Stimulated activated CD8-positive, alpha-beta memory T cell treated with anti-CD3 and anti-CD28 coated beads, Interleukin-7, amount 100 ng/mL, for 4 hours (primary cell): ENCODE measurements at places on chromosomes 4 and X.

- no peak for DNase-seq
Observed at GRCh38 chr4:116058129-116058528, 944.7 kb upstream of the NDST4 start.

GRCh38 chr4:127622921-127623796 lies 9.6 kb upstream of the INTU start:
- DNase-seq: no peak

GRCh38 chr4:67342291-67342690 lies 203.0 kb downstream of the CENPC start:
- no peak for DNase-seq

GRCh38 chr4:138982754-138983153 lies 32.8 kb upstream of the NOCT start:
- no peak for DNase-seq

GRCh38 chr4:7819446-7819845 lies 120.2 kb downstream of the AFAP1 start:
- DNase-seq: no peak

- no peak for DNase-seq
Observed at GRCh38 chrX:131366407-131366806, 77.3 kb upstream of the IGSF1 start.

DNA sequence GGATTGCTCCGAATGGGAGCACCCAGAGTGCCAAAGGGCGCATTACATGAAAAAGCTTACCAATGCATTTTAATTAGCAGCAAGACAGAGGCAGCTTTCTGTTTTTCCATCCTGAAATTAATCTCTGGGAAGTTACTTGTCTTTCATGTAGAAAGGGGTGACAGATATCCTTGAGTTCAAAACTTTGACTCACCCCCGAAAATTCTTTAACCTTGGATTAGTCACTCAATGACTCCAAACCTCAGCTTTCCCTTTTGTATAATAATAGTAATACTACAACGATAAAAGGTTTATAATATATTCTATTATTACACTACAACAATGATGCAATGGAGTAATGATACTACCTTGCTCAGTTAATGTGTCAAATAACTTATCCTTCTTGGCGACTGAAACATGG lies 126.3 kb downstream of the ADAMTS3 start:
- DNase-seq: no peak

- no peak for DNase-seq
Observed at GRCh38 chrX:129557844-129558480, 17.9 kb downstream of the OCRL start.

DNA sequence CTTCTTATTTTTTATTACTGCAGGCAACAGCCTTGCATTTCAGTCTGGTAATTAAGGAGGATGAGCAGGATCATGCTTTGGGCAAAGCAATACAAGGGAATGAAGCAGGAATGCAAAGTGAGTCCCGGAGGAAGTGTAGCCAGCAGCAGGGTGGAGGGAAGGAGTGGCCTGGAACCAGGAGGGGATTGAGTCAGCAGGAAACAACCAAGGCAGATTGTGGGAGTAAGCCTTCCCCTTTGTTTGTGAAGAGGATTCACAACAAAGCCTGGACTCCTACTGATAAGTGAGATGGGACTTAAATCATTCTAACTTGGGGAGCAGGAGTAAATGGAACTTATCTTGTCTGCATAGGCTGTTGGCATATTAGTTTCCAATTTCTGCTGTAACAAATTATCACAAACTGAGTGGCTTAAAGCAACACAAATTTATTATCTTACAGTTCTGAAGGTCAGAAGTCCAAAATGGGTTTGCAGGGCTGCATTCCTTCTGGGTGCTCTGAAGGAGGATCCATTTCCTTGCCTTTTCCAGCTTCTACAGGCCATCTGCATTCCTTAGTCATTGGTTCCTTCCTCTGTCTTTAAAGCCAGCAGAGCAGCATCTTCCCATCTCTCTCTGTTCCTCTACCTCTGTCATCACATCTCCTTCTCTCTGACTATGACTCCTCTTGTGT lies 93.2 kb upstream of the AP1S2 start:
- no peak for DNase-seq

- DNase-seq: no peak
Observed at GRCh38 chrX:1767026-1767425, 152.2 kb downstream of the ASMT start.

DNA sequence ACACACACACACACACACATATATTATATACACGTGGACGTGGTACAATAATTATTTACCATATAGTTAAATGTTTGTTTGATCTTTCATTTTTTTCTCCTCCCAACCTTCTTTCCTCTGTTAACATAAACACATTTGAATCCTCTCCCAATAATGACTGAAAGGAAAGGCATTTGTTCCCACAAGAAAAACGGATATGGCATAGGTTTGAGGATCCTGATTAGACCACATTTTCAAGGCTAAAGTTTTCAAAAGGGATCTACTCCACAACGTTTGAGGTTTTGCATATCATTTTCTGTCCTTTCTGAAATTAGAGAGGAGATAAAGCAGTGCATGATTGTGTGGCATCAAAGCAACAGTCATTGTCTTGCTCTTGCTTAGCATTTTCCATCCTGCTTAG lies 1883.4 kb downstream of the STIM2 start:
- DNase-seq: no peak

DNA sequence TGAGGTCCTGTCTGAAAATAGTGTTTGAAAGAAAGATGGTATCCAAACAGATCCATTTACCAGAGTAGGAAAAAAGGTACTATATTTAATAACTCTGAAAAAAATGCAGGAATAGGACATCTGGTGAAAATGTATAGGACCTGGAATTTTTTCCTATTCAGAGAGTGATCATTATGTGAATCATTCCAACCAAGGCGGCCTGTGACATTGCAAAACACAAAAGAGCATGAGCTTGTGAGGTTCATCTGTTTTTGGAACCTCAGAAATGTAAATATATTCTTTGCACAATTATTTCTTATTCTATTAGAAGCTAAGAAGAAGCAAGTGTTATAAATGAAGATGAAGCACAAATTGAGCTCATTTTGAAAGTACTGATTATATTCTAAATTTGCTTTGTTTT lies 2.0 kb downstream of the C4orf51 start:
- DNase-seq: no peak

GRCh38 chrX:45710081-45710801 lies 509.6 kb upstream of the DIPK2B start:
- peak; percentile 8 for DNase-seq

- no peak for DNase-seq
Observed at GRCh38 chr4:150072906-150073714, 5.1 kb upstream of the DCLK2 start.

DNA sequence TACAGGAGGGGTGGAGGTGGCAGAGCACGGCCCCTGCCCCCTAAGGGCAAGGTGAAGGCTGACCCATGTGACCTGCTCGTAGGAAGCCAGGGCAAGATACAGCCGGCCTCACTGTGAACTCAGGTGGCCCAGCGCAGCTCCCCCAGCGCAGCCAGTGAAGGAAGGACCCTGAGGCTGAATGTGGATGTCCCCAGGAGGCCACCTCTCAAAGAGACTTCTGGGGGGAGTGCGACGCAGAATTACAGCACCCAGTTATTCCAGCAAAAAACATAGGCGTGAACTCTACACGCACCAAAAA lies 52.6 kb downstream of the ZFYVE28 start:
- no peak for DNase-seq

DNA sequence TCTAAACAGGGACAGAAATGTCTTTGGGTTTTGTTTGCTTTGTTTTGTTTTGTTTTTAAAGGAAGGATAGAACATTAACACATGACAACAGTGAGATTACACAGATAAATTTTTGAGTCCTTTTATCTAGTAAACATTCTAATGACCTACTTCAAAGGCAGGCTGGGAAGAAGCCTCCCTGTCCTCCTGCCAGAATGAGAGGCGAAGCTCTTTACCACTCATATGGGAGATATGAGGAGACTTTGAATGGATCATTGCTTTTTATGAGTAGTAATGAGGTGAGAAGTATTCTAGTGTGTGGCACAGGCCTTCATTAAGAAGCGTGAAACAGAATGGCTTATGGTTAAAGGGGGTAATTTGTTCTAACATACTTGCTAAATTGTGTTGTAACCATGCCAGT lies 172.0 kb downstream of the FBXO8 start:
- no peak for DNase-seq

GRCh38 chr4:28232951-28233350 lies 1372.3 kb downstream of the STIM2 start:
- no peak for DNase-seq

GRCh38 chr4:76147454-76148141 lies 599 bp downstream of the NUP54 start:
- peak; percentile 12 for DNase-seq

- DNase-seq: no peak
Observed at GRCh38 chrX:125681507-125681906, 361.8 kb downstream of the TEX13C start.

DNA sequence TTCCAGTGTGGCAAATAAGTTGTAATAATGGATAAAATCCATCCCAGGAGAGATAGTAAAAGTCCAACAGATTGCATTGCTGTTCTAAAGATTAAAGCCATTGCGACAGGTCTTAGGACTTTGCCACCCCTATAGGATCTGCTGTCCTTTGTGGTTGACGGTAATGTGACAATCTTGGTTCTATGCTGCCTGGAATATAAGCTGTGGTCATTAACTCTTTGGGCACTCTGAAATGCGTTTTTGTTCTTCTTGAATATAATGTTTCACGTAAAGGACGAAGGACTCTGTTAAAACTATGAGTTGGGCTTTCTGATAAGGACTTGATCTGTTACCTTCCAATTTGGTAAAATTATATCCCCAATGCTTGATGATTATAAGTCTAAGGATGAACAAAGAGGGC lies at the start of gene CLDN24:
TSS of gene CLDN24 (minus strand) at position 101 of the 400 bp plus-strand sequence. CDS start at position 101, 0 bp downstream.
- no peak for DNase-seq

GRCh38 chrX:38277136-38277535 lies 50.2 kb downstream of the RPGR start:
- no peak for DNase-seq

GRCh38 chr4:119139822-119140252 lies 4.2 kb downstream of the MYOZ2 start:
- no peak for DNase-seq

GRCh38 chrX:38313190-38313589 lies 14.1 kb downstream of the RPGR start:
- no peak for DNase-seq

- DNase-seq: no peak
Observed at GRCh38 chrX:98795636-98796035, 1614.4 kb downstream of the PCDH19 start.

- DNase-seq: no peak
Observed at GRCh38 chrX:9291629-9292028, 173.2 kb upstream of the TBL1X start.

DNA sequence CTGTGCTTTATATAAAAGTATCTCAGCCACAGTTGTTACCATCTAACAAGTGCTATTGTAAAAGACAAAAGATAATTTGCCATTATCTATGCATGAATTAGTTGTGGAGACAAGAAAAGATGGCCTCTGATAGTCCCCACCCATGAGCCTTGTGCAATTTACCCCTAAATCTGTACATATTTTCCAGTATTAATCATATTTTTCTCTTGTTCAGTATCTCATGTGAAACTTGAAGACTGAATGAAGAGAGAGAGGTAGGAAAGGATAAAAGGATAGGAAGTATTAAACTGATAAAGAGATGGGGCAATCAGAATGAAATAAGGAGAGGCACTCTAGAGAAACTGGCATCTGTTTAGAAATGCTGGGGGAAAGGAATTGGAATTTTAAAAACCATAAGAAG lies 3.7 kb downstream of the MYOZ2 start:
- DNase-seq: no peak

DNA sequence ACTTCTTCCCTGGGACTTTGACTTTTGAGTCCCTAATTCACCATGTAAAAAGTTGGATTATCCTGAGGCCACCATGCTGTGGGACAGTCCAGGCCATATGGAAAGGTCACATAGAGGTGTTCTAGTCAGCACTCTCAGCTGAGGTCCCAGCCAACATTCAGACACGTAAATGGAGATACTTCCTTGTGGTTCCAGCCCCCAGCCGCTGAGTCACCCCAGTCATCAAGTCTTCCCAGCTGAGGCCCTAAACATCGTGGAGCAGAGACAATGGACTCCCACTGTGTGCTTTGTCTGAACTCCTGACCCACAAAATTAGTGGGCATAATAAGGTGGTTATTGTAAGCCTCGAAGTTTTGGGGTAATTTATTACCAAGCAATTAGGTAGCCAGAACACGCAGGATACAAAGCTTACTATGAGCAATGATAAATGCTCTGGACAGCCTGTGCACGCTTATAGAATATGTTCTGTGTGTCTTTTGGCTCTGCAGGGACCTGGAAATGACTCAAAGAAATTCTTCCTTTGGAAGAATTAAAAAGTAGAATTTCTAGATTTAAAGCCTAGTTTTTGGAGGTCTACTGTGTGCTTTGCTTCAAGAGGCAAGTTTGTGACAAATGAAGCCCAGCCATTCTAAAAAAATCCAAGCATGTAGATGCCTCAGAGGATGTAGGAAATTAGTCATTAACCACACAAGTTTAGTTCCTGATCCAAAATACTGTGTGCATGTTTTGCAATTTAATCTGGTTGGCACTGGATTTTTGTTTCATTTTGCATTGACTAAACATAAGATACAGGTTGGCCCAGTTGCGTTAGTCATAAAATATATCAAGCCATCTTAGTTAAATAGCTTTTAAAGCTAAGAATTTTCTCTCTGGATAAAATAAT lies 33.2 kb upstream of the SLC9A7 start:
- no peak for DNase-seq

- DNase-seq: no peak
Observed at GRCh38 chr4:155973639-155974475, 20.2 kb upstream of the CTSO start.

- DNase-seq: peak; percentile 19
Observed at GRCh38 chrX:103554687-103555424, 30.5 kb upstream of the TCEAL4 start.

DNA sequence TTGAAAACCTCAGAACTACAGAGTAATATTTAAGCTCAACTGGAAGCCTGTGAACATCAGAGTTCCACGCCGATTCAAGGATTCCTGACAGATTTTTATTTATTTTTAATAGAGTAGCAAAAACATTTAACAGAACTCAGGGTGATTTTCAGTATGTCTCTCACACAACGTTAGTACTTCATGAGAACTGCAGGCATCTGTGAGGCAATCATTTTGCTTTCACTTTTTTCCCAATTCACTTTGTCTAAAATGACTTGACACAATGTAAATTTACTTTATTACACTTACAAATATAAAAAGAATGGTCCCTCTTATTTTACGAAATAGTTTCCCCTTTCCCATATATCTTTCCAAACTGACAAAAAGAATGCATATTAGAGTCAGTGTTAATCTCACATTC lies 869.5 kb upstream of the EPHA5 start:
- no peak for DNase-seq
